Nucleus accumbens (tissue), 56 donors: ENCODE measurements at places on chromosomes 6 and 20.

DNA sequence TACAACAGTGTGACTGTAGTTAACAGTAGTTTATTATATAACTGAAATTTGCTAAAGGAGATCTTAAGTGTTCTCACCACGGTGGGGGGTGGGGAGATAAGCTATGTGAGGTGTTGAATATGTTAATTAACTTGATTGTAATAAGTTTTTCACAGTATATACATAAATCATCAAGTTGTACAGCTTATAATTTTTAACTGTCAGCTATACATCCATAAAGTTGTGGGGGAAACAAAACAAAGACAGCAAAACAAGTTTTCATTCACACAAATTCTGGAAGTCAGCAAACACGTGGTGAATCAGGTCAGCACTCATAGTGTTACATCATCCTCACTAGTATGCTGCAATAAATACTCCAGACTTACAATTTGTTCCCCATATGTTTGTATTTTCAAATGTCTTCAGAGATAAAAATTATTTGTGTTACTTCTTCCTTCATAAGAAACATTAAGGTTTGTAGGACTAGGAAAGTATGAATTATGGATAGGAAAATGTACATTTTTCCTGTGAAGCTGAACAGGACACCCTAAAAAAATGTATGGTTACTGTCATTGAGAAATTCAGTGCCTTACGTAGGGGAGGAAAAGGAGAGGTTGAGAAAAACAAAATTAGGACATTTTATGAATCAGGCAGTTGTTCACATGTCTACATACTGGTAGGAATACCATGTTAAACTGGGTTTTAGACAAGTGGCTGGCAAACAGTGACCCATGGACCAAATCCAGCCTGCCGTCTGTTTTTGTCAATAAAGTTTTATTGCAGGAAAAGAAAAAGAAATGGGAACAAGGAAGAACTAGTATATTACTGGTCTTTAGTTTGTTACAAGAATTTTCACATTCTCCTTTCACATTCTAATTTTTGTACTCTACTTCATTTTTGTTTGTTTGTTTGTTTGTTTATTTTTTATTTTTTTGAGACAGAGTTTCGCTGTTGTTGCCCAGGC lies 6.0 kb downstream of the SUMO4 start:
- no peak for DNase-seq

DNA sequence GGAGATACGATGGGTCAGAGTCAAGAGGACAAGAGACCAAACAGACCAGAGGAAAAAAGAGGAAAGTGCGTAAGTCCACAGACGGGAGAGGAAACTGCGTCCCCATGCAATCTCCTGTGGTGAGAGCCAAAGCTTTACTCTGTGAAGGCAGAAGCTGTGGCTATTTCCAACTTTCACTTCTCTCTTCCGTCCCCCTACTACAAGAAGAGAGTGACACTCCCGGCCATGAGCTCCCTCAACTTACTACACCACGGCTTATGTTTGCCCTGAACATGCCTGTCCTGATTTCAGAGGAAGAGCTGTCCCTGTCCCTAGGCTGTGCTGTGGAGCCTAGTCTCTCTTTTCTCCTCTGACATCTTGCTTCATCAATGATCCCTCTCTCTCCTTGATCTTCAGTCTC lies 11.5 kb upstream of the SSR1 start:
- peak; percentile 29 for DNase-seq

GRCh38 chr6:143149771-143150170 lies 89.1 kb downstream of the AIG1 start:
- DNase-seq = no peak

GRCh38 chr20:46544576-46544975 lies 5.9 kb downstream of the OCSTAMP start:
- DNase-seq = no peak

- DNase-seq = no peak
Measured at GRCh38 chr6:83313882-83314281, 117.0 kb downstream of the ME1 start.

- peak; percentile 44 for DNase-seq
Measured at GRCh38 chr20:46563860-46564221, 13.4 kb upstream of the OCSTAMP start.

DNA sequence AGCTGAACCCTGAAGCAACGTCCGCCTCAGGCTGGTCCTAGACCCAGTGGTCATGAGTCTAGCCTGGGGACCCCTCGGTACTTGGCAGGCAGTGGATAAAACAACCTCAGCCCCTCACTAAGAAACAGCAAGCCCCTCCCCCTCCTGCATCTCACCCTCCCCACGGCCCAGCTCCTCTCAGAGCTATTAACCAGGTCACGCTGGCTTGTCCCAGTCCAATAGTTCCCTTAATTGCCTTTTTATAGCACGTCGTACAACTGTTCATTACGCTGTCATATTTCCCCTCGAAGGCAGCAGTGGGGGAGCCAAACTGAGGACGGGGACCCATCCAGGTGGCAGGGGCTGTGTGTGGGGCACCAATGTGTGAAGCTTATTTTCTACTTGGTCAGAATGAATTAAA lies 8.6 kb upstream of the SLC32A1 start:
- DNase-seq = no peak
